ENCODE measurements at places on chromosomes 16 and 17.
A peak's percentile ranks its signal among the peaks of the same experiment; 100 is the strongest.

DNA sequence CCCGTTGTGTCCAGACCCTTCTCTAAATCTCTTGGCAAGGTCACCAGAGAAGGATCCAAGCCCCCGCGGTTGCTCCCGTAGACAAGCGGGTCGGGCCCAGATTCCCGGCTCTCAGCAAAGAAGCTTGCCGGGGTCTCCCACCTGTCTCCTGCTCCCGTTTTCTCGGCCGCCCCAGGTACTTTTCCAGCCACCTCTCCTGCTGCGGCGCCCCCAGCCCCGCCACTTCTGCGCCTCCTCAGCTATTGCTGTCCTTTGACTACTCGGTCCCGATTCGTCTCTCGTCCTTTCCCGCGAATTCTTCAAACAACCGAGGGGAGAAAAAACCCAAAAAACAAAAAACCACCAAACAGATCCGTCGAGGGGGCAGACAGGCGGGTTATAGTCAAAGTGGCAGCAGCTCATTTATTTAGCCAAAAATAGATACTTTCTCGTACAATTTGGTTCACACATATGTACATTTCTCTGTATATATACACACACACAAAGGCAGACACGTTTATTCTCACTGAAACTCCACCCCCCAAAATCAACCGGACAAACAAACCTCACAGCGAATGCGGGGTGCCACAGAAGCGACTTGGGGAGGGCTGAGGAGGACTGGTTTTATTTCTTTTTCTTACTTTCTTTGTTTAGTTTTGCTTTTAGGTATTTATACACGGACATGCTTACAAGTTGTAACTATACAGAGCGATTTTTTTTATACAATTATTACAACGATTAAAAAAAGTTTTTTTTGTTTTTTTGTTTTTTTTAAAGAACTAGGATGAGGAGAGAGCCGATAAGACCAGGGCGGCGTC, 3.5 kb downstream of the IRX3 start:
- DNase-seq: no peak

DNA sequence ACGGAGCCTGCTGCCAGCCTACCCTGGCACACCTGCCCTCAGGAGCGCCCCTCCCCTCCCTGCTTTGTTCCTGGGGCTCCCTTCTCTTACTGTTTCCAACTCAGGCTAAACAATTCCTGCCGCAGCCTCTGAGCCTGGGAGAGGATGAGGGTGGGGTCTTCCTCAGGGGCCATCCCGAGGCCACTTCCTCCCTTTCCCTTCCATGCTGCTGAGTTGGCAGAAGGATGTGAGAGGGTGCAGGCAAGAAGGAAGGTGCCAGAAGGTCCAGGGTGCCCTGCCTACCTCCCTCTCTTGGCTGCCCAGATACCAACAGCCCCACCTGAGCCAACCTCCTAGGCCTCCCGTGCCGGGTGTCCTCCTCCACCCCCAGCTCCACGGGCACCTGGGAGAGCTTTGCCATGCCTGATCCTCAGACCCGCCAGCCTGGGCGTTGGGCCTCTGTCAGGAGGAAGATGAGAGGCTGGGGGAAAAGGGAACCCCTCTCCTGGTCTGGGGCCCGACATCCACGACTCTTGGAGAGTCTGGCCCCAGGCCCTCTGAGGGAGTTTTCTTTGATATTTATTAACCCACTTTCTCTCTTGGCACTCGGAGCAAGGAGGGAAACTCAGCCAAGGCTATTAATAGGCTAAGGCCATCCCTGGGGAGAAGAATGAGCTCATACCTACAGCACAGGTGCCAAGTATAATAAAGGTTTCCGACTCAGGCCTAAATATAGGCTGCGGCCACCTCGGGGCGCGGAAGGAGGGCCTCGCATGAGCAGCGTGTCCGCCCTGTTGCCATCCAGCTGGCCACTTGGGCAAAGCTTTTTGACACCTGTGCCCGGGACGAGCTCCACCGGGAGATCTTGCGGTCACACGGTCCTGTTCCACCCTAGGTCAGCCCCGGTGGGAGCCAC, 232.0 kb downstream of the ENGASE start:
- no peak for DNase-seq

DNA sequence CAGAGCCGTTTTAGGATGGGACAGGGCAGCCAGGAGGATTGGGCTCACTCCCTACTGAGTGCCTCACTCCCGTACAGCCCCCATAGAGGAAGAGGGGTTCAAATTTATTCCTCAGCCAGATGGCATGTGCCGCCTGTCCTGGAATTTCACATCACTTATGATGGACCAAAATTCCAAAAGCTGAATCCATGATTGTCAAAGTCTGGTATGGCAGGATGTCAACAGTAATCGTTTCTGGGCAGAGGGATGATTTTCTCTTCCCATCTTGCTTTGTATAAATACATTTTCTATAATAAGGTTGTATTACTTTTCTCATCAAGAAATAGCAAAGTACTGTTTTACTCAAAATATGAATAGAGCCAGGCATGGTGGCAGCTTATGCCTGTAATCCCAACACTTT, 38.7 kb upstream of the STH start:
- DNase-seq: no peak

- DNase-seq: no peak
Observed at GRCh38 chr16:12252616-12253015, 276.1 kb downstream of the SNX29 start.

GRCh38 chr17:72640415-72641165, 451.9 kb downstream of the SLC39A11 start:
- no peak for DNase-seq

DNA sequence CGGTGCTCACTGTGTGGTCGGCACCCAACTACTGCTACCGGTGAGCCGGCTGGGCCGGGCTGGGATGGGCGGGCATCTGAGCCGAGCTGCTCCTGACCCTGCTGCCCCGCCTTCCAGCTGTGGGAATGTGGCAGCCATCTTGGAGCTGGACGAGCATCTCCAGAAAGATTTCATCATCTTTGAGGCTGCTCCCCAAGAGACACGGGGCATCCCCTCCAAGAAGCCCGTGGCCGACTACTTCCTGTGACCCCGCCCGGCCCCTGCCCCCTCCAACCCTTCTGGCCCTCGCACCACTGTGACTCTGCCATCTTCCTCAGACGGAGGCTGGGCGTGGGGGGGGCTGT, 6.9 kb downstream of the TBX6 start:
- no peak for DNase-seq

- DNase-seq: no peak
Observed at GRCh38 chr16:81848306-81848853, 69.3 kb downstream of the PLCG2 start.

GRCh38 chr17:62592341-62593099, 35.0 kb upstream of the MRC2 start:
- peak; percentile 15 for DNase-seq
